ENCODE measurements at places on chromosomes 11 and 22.

DNA sequence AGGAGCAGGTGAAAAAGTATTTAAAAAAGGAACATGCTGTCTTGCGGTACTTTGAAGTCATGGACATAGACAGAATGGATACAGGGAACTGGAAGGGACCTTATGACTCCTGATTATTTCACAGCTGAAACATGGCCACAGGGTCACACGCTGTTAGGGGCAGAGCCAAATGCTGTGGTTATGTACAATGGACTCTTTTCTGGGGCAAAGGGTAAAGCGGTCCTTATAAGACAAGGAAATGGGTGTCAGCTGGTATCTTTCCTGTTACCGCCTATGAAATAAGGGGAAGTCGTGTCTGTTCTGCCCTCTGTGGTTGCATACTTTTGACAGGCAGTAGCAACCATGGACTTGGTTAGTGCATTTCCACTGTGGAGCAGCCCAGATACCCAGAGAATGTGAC lies 12.8 kb upstream of the ST14 start:
- DNase-seq: peak; percentile 39

- peak; percentile 66 for DNase-seq
Observed at GRCh38 chr11:62850911-62851806, 11.8 kb upstream of the WDR74 start.

GRCh38 chr11:122271137-122271536 lies 155.1 kb upstream of the BLID start:
- no peak for DNase-seq

DNA sequence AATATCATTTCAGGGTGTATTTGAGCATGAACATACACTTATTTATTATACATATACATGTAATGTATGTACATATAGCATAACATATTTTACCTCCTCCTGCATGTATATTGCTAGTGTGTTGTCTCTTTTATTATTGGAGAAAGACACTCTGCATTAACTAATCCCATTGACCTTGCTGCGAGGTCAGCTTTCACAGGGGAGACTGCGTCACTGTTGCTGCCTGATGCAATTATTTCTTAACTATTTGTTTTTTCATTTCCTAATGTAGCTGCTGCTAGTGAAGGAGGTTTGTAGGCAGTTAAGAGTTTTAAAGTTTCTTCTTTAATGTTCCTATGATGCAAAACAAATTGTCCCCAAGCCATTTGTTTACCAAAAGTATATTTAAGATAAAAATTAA lies 185.4 kb upstream of the CNTN5 start:
- no peak for DNase-seq

- DNase-seq: no peak
Observed at GRCh38 chr11:102685754-102686153, 19.8 kb downstream of the MMP27 start.

DNA sequence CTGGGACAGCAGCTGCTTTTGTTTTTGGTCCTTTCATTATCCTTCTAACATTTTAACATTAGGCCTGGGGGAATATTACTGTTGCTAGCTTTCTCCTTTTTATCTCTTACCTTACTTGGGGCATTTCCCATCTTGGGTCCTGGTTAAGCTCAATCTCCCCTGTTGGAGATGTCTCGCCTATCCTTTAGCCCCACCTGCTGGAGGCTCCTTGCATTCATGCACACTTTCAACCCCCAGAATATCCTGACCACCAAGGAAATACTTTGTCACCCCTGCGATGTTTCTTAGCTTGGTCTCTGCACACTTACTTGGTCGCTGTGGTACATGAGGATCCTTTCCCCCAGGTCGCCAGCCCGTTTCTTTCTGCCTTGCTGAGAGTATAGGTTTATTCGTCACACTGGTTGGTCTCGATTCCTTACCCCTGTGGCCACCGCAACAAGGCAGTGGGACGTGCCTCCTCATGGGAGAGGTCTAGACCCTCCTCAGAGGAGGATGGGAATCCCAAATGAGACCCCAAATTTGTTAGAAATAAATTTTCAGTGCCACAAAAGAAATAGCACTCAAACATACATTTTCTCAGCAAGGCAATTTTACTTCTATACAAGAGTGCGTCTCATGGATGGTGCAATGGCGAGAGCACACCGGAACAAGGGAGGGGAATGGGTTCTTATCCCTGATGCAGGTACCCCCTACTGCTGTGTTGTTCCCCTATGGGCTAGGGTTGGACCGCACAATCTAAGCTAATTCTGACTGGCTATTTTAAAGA lies 5.4 kb upstream of the TXN2 start:
- DNase-seq: peak; percentile 55

- DNase-seq: no peak
Observed at GRCh38 chr22:39600491-39601179, 30.1 kb downstream of the CACNA1I start.

DNA sequence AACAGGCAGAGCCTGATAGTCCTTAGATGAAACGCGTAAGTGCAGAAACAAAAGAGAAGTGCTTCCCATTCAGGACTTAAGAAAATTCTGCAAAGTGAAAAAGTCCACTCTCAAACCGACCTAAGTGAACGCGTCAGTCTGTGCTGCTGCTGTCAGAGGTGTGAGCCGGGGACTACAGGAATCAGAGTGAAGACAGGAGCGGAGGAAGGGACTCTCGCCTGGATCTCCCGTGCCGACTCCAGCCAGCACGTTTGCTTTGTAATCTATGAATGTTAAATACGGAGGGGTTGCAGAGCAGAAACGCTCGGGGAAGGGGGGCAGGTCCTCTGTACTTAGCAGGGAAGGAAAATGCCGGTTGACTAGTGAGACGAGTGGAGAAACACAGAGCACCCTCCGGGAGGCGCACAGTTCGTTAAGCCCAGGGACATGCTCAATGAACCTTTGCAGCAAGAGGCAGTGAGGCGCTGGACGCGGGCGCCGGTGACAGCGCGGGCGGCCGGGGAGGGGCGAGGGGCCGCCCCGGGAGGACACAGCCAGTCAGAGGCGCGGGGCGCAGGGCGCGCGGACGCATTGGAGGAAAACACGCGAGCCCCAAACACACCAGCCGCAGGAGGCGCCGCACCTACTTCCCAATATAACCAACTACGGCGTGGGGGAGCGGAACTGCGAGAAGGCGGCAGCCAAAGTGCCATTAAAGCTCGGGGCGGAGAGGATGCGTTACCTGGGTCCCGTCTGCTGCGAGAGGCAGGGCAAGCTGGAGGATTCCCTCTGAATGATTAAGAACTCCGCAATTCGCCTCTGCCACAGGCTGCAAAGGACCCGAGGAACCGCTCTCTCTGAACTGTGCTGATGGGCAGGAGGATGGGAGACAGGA lies at the start of gene CNTN5:
CNTN5 (plus strand) TSS at position 598 of the 874 bp plus-strand sequence.
- peak; percentile 9 for DNase-seq

GRCh38 chr11:6350043-6350442 lies 29.7 kb upstream of the CAVIN3 start:
- DNase-seq: no peak

DNA sequence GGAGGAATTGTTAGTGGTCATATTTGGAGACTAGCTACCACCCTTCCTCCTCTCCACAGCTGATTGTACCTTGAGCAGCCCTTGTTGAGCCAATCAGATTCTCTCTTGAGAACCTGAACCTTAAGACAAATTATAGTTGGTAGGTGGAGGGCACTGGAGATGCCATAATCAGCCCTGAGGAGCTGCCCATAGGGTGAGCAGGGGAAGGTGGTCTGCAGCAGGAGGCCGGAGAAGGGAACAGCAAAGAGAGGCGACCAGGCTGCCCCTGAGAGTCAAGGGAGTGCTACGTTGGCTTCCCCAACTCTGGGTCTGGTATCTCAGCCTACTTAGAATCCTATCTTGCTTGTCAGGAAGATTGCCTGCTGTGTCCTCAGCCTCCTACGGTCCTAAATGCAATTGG lies 2.7 kb upstream of the SDF2L1 start:
- no peak for DNase-seq

DNA sequence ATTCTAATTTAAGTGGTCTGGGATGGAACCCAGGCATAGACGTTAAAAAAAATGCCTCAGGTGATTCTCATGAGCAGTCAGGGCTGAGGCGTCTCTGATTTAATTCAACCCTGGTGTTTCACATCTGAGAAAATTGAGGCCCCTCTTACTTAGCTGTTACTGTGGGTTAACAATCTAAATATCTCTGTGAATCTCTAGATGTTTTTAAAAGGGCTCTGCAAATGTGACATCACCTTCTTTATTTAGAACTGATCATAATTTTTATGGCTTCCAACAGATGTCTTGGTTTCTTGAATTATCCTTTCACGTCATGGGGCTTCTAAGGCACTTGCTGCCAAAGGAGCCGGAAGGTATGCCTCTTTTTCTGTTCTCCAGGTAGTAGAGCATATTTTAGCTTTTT lies 76.1 kb upstream of the LIN7C start:
- DNase-seq: no peak

GRCh38 chr11:88332851-88333250 lies 4.7 kb downstream of the CTSC start:
- no peak for DNase-seq

DNA sequence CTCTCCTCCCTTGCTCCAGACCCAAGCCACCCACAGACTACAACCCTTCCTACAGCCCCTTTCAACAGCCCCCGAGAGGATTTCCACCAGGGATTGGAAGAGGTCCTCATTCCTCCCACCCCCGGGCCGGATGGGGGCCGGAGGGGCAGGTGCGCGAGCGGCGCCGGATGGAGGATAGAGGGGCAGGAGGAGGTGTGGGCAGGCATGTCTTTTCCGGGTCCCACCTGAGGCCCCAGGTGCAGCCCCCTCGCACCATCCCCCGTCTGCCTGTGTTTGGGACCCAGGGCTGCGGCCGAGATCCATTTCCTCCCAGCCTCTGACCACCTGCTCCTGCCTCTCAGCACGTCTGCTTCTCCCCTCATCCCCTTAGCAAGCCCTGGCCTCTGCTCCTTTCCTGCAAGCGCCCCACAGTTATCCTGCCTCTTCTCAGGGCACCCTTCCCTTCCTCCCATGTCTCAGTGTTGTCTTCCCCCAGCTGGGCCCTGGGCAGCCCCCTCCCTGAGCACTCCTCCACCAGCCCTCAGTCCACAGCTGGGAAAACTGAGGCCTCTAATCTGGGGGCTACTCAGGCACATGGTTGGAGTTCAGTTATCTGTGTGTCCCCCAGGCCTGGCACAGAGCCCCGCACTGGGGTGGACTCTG lies 19.3 kb upstream of the CBX7 start:
- DNase-seq: no peak

GRCh38 chr11:80937842-80938241 lies 1497.0 kb upstream of the TENM4 start:
- no peak for DNase-seq

DNA sequence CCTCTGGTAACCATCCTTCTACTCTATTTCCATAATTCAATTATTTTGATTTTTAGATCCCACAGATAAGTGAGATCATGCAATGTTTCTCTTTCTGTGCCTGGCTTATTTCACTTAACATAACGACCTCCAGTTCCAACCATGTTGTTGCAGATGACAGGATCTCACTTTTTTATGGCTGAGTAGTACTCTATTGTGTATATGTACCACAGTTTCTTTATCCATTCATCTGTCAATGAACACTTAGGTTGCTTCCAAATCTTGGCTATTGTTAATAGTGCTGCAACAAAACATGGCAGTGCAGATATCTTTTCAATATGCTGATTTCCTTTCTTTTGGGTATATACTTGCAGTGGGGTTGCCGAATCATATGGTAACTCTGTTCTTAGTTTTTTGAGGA lies 286.4 kb upstream of the C11orf87 start:
- no peak for DNase-seq

DNA sequence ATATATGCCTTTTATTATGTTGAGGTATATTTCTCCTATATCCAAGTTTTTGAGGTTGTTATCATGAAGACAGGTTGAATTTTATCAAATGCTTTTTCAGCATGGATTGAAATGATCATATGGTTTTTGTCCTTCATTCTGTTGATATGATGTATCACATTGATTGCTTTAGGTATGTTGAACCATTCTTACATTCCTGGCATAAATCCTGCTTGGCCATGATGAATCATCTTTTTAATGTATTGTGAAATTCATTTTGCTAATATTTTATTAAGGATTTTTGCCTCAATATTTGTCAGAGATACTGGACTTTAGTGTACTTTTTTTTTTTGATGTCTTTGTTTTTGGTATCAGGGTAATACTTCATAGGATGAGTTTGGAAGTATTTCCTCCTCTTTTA lies 283.8 kb upstream of the C11orf87 start:
- DNase-seq: no peak

GRCh38 chr11:104705490-104706190 lies 192.6 kb downstream of the CASP12 start:
- peak; percentile 87 for DNase-seq

- DNase-seq: no peak
Observed at GRCh38 chr11:120061761-120062560, 76.0 kb downstream of the TRIM29 start.

- DNase-seq: peak; percentile 41
Observed at GRCh38 chr11:131408025-131408640, 37.7 kb downstream of the NTM start.

- DNase-seq: no peak
Observed at GRCh38 chr11:9005087-9005486, 1.3 kb upstream of the NRIP3 start.

GRCh38 chr11:36417154-36417553 lies 92.9 kb downstream of the TRAF6 start:
- peak; percentile 34 for DNase-seq

DNA sequence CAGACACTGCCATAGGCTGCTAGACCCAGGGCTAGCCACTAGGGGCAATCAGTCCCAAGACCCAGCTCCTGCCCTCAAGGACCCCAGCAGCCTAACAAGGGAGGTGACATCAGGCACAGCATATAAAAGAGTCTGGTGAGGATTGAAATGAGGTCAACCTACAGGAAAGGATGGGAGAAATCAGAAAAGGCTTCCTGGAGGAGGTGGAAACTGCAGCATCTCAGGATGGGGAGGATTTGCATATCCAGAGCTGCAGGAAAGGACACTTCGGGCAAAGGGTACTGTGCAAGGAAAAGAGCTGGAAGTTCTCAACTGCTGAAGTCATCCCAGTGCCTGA lies 2.9 kb upstream of the ARFGAP2 start:
- peak; percentile 78 for DNase-seq

DNA sequence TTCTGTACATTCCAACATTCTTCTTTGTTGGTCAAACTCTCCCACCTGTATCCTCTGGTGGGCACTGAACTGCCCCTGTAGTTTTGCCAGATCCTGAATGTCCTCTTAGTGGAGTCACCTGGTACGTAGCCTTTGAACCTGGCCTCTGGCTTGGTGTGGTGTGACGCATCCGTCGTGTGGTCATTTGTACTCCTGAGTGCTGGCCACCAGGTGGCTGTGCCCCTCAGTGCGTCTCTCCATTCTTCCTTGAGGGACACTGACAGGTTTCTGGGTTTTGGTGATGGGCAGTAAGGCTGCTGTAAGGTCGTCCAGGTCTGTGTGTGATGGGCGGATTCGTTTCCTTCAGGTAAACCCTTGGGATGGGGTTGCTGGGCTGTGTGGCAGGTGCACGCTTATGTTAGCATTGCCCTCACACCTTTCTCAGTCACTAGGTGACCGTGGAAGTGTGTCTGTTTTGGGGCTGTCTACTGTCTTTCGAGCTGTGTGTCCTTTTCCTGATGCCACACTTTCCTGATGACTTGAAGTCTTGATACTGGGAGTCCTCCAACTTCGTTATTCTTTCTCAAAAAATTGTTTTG lies 13.6 kb upstream of the RANBP1 start:
- DNase-seq: no peak

GRCh38 chr11:92978271-92979111 lies 9.0 kb downstream of the MTNR1B start:
- DNase-seq: no peak
